ENCODE measurements at places on chromosomes 3 and 15.
A peak's percentile ranks its signal among the peaks of the same experiment; 100 is the strongest.

DNA sequence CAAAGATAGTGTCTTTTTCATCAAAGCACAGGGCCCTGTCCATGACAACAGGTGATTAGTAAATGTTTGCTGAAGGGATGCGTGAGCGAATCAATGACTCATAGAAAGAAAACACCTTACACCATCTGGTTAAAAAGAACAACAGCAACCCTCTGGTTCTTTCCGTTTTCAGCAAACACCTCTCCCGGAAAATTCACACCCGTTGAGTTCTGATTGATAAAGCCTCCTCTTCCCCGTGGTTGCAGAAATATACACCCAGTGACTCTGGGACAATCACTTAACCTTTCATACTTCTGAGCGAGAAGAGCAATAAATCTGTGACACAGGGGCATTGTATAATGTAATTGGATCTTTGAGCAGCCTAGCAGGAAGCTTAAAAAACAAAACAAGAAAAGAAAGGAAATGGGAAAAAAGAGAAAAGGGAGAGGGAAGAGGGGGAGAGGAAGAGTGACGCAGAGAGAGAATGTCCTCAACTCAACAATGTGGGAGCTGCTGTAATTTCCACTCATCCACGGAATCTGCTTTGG lies 37.6 kb downstream of the ADAMTS9 start:
- no peak for DNase-seq

GRCh38 chr3:905217-905616 lies 187.6 kb upstream of the CNTN6 start:
- no peak for DNase-seq

DNA sequence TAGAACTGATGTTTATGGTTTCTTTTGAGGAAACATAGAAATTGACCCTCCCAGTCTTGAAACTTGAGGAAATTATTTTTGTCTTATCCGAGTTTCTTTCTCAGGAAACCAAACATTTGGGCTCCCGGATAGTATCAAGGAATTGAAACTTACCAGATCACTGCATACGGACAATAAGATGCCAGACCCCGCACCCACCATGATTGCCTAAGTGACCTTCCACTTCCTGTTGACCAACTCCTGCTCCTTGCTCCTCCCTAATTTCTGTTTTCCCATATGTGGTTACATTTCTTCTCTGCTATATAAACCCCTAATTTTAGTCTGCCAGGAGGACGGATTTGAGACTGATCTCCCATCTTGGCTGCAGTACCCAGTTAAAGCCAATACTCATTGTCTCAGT lies 118.4 kb upstream of the TPRG1 start:
- DNase-seq, result no peak

DNA sequence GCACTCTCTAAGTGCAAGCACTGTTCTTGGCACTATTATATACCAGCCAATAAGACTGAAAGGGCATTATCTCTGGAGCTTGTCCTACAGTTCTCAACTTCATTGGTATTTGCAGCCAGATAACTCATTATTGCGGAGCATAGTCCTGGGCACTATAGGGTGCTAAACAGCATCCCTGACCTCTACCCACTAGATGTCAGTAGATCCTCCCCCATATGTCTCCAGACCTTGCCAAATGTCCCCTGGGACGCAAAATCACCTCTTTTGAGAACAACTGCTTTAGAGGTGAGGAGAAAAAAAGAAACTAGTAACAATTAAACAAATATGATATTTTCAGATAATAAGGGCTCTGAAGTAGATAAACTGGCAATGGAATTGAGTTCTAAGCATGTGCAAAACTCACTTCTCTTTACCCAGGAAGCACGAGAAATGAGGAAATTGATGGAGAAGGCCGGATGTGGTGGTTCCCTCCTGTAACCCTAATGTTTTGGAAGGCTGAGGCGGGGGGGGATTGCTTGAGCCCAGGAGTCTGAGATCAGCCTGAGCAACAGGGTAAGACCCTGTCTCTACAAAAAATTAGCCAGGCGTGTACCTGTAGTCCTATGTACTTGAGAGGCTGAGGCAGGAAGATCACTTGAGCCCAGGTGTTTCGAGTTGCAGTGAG lies 61.4 kb downstream of the FRMD4B start:
- no peak for DNase-seq

- DNase-seq, result no peak
Observed at GRCh38 chr3:196558476-196558875, 9.9 kb downstream of the WDR53 start.

- DNase-seq, result no peak
Observed at GRCh38 chr3:3906171-3906570, 106.9 kb downstream of the LRRN1 start.

DNA sequence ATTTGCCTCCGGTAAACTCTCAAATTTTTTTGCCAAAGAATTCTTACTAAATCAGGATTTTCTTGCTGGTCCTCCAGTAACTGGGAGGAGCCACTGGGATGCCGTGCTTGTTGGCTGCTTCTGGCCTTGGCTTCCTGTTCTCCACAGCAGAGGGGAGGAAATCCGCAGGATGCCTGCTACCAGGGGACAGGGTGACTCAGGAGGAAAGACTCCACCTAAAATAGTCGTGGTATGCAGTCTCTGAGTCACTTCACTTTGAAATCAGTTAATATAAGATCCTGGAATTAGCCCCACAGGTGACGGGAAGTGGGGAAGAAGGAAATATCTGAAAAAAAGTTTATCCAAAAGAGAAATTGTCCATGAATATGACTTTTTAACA lies 6.5 kb upstream of the TM4SF18 start:
- peak; percentile 92 for DNase-seq

GRCh38 chr3:20060974-20061685 lies 20.9 kb downstream of the KAT2B start:
- no peak for DNase-seq

GRCh38 chr3:69855436-69856162 lies 116.3 kb downstream of the MITF start:
- DNase-seq, result no peak

DNA sequence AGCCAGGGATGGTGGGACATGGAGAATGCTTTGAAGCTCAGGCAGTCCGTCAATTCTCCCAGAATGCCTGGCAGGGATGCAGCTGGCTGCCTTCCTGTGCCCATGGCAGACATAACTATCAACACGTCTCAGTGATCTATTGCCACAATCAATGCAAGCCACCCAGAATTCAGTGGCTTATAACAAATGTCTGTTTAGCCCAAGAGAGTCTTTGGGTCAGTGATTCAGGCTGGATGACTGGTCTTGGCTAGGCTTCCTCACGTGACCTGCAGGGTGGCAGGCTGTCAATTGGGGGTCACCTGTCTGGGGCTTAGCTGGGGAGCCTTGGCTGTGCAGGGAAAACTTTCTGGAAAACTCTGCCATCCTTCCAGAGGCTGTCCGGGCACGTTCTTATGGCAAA lies 213.1 kb upstream of the LRRFIP2 start:
- DNase-seq, result no peak

- no peak for DNase-seq
Observed at GRCh38 chr3:105362021-105362665, 4.6 kb upstream of the ALCAM start.

DNA sequence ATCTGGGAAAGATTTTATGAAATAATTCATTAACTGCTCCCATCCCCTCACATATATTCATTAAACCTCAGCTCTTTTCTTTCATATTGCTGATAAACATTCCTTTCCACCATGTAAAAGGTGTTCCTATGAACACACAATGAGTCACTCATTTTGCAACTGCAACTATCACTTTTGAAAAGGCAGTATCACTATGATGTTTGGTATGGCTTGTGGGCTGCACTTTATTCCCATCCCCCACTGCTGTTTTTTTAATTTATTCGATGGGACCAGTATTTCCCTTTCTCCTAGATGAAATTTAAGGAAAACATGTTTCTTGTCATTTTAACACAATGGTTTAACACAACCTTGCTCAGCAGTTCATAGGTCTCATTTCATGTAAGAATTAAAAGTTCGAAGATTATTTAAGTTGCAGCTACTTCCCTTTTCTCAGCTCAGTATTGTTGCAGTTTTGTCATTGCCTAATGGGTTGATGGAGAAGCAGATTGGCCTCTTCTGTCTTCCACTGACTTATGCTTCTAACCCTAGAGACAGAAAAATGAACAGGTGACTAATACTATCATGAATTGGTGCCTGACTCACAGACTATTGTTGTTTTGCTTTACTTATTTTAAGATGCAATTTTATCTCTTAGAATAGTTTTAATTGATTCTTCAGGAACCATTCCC lies 280.3 kb downstream of the ZPLD1 start:
- no peak for DNase-seq

- no peak for DNase-seq
Observed at GRCh38 chr3:5653426-5654143, 466.1 kb downstream of the EDEM1 start.

- no peak for DNase-seq
Observed at GRCh38 chr3:74269689-74270088, 344.8 kb downstream of the CNTN3 start.

DNA sequence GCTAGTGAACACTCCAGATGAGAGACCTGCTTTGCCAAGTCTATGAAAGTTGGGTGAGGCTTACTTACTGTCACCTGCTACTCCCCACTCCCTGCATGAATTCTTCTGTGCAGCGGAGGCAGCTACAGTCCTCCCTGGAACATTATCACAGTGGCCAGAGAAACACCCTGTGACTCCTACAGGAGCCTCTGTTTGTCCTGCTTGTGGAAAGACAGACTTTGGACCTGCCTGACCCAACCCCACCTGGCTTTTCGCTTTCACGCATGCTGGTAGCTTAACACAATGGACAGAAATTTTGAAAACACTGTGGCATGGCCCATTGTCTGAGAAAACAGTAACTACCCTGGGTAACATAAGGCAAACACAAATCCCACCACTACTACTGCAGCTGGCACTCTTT lies 1565.5 kb upstream of the CADM2 start:
- no peak for DNase-seq

- DNase-seq, result no peak
Observed at GRCh38 chr3:25483456-25483855, 55.4 kb downstream of the RARB start.

- peak; percentile 78 for DNase-seq
Observed at GRCh38 chr3:113275929-113276750, 64.8 kb downstream of the BOC start.

GRCh38 chr3:84442533-84442932 lies 516.3 kb upstream of the CADM2 start:
- DNase-seq, result no peak

GRCh38 chr3:101203411-101203810 lies 117.0 kb downstream of the IMPG2 start:
- no peak for DNase-seq

GRCh38 chr3:46541835-46542234 lies 24.3 kb downstream of the LRRC2 start:
- no peak for DNase-seq

DNA sequence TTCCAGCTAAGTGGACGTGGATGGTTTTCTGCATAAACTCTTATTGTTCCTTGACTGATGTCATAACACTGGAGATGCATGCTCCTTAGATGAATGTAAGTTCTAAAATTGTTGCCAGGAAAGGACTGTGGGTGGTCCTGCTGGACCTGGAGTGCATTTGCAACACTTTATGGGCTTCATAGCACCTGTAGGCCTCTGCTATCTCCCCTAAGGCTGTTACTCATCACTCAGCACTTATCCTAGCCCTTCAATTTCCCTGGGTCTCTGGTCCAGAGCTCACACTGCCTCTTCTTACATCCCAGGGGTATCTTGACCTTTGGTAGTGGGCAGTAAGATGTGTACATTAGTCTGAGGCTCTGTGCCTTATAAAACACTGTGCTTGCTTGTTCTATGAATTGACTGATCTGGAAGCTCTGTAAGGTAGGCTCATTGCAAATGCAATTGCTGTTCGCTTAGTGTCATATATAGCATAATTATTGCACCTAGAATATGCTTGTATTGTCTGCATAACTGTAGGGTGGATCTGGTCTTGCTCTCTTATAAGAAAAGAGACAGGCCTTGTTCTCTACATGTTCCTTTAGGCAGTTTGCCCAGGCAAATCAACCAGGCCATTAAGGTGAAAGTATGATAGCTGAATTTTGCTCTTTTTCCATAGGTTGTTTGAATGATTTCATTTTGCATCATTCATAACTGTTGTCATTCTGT lies 35.8 kb downstream of the SLCO3A1 start:
- DNase-seq, result no peak

DNA sequence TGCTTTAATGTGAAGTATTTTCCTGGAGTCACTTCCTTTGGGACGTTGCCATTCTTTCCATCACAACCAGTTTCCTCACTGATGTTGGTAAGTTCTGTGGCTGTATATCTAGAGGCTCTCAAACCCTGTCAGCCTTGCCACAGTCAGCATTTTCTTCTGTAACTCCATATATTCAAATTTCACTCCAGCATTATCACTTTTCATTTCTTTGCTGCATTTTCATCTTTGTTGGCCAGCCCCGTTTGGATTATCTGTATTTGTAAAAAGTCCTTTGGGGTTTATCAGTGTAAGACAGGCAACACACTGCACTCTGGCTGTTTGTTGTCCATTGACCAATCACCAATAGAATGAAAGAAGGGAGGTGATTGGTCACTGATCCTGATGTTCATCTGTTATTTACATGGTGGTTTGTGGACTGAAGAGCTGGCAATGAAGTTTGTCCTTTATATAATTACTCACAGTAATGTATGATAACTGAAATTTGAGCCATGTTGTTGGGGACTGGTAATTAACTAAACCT lies 20.3 kb downstream of the GMPS start:
- no peak for DNase-seq

GRCh38 chr3:58659051-58659675 lies 7.4 kb downstream of the FAM3D start:
- no peak for DNase-seq
